ENCODE measurements at places on chromosomes 7 and 10. TPM values are rescaled to one million over a fixed set of nuclear protein-coding genes. Genes with fewer than 3 reads are reported as not detected.

DNA sequence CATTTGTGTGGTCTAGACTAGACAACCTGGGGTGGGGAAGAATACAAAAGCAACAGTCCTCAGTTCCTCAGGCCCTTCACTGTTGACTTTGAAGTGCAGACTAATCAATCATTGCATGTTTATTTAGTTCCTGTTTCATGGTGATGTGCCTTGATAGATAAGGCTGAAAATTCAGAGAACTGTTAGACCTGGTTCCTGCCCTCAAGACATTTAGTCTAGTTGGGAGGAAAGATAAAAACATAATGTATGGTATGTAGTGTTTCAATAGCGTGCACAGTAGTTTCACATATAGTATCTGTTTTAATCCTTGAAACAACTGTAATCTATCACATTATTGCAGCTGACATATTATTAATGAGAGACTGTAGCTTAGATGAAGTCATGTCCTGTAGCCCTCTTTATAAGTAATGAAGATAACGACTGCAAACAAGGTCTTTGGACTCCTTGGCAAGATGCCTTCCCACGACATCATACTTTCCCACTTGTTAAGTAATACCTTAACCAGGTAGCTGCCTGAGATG lies 124.0 kb downstream of the CELF2 start:
- DNase-seq, result no peak

- DNase-seq, result no peak
Observed at GRCh38 chr7:103499976-103500375, 54.0 kb upstream of the SLC26A5 start.

- DNase-seq, result no peak
Observed at GRCh38 chr10:73460897-73461296, 27.5 kb upstream of the MSS51 start.

The SYCE1 gene
- not detected for total RNA-seq

DNA sequence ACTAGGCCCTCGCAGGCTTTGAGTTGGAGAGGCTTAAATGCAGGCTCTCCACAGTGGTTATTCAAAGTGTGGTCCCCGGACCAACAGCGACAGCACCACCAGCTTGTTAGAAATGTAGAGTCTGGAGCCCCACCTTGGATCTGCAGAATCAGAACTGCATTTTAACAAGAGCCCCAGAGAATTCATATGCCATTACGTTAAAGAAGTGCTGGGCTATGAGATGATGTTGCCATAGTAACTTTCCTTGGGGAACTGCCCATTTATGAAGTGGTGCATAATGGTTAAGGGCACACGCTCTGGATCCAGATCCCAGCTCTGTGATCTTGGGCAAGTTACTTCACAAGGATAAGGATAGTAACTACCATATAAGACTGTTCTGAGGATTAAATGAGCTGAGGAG lies 48.9 kb downstream of the ZCCHC24 start:
- no peak for DNase-seq

The ZPBP gene
- not detected for total RNA-seq

The EPHA1 gene
- total RNA-seq, result 0.49 TPM

DNA sequence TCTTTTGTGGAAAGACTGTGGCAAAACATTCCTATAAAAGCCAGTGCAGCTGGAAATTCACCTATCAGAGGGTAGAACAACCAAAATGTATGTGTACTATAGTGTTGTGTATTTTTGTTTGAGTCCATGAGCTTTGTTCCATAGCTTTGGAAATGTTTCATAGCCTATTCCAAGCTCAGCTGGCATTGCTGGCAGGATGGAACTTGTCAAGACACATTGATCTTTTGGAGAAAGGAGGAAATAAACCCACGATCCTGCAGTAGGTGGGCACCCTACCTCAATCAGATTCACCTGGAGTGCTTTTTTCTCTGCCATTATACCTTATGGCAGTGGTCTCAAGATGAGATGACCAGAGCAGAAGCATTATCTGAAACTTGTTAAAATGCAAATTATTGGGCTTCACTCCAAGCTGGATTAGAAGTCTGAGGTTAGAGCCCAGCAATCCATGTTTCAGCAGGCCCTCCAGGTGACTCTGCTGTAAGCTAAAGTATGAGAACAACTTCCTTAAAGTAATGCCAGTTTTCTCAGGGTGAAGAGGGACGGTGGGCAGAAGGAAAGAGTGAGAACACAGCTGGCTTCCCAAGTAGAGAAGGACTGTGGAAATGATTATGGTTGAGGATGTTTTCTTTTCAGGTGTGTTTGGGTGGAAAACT lies 30.3 kb upstream of the CDK1 start:
- no peak for DNase-seq

DNA sequence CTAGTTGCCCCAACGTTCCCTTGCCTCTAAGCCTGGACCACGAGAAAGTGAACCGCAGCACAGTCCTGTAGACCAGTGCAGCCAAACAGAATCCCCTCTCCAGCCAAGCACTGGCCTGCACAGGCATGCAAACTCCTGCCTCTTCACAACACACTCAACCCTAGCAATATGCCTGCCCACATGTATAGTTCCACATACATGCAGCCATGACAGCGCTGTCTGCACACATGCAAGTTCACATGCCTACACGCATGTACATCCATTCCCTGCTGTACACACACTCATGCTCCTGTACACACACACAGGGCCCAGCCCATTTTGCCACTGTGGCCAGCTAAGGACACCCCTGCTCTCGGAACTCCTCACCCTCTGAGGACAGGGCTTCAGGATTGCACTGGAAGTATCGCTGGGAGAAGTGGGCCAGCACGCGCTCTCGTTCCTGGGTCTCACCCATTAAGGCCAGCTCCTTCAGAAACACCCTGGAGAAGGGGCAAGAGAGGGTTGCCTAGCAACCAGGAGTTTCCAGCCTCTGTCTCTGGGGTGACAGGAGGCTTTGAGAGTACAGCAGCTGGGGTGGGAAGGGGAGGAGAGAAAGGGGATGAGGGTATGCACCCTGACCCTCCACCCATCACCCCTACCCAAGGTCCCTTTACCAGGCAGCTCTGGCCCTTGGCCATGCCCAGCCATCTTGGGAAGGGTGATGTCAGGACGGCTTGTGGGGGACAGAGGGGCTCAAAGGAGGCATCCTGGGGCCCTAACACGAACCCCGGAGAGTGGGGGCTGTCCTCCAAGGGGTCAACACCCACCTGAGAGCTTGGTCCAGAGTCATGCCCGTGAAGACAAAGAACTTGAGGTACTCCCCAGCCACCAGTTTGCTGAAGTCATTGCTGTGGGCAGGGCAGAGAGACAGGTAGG lies 7.0 kb downstream of the PSD start:
- no peak for DNase-seq

GRCh38 chr7:47325337-47325736 lies 256.6 kb downstream of the TNS3 start:
- no peak for DNase-seq

DNA sequence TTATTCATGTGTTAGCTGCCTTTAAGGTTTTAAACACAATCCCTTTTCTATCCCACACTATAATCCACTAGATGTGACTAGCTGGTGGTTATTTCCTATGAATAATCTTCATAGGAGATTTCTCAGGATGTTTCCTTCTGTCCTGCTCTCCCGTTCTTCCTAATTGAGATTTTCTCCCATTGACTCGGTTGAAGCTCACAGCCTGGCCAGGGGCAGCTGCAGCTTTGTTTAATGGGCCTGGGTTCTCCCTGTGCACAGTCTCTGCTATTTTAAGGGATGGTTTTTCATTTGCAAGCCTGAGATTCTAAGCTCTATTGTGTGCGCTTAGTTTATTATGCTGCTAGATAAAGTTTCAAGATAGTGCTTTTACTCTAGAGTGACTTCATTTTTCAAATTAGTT lies 283.4 kb upstream of the AOAH start:
- DNase-seq, result no peak

The INTS1 gene
- 59.8 TPM for total RNA-seq

DNA sequence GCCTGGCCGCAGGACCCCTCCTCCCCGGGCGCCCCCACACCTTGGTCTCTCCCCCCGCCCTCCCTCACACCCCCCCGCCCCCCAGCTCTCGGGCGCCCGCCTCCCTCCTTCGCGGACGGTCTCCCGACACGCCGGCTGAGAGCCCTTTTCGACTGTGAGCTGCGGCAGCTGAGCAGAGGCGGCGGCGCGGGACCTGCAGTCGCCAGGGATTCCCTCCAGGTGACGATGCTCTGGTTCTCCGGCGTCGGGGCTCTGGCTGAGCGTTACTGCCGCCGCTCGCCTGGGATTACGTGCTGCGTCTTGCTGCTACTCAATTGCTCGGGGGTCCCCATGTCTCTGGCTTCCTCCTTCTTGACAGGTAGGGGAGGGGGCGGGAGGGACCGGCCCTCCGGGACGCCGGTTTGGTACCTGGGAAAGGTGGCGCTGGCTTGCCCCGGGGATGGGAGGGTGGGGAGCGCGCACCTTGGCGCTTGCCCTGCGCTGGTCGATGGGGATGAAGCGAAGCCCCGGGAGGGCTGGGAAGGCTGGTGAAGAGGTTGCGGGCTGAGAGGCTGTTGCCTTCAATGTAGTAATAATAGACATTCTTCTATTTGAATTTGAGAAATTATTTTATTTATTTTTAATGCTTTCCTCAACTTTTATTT lies at the start of gene BMPER:
Gene BMPER (plus strand): TSS at position 151 of the 644 bp plus-strand sequence. CDS start 75 bp downstream, at position 226.
- DNase-seq, result no peak

The ZWINT gene
- 0.41 TPM for total RNA-seq

GRCh38 chr10:7592627-7593026 lies 74.1 kb downstream of the ITIH5 start:
- no peak for DNase-seq

GRCh38 chr7:159120540-159120919 lies 24.1 kb downstream of the VIPR2 start:
- DNase-seq, result no peak

DNA sequence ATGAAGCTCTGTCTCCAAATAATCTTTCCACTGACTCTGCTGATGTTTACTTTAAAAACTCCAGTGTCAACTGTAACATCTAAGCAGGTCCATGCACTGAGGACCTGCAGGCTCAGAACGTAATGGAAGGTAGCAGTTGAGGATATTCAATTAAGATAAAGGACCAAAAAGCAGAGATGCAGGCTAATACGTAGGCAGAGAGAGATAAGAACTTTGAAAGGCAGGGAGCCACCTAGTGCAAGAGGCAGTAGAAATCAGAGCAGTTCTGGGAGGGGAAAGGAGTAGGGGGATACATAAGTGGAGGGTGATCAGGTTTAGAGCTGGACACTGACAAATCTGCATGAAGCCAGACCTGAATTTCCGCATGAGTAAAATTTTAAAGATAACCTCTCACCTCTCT lies 114.5 kb upstream of the POM121L12 start:
- no peak for DNase-seq

DNA sequence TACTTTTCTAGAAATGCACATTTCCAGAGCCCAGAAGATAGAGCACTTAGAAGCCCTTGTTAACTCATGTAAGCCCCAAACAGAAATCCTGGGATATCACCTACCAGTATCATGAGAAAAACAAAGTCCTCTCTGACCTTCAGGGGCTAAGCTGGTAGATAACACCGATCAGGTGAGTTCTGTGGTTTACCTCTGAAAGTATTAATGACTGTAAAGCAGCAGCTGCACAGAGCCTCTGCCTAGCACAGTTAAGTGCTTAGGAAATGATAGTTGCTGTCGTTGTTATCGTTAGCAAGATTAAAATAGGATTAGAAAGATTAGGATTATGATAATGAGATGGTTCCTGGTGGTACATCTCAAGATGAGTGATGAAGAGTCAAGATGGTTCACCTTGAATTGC lies 64.9 kb downstream of the PLXNA4 start:
- DNase-seq, result no peak

- no peak for DNase-seq
Observed at GRCh38 chr7:1554333-1555045, 1.5 kb downstream of the TMEM184A start.

- DNase-seq, result no peak
Observed at GRCh38 chr10:61628151-61628874, 34.4 kb upstream of the CABCOCO1 start.

The SORBS1 gene
- total RNA-seq, result 1,659 TPM

The A1CF gene
- not detected for total RNA-seq

The LAMB1 gene
- total RNA-seq, result 296 TPM

- DNase-seq, result no peak
Observed at GRCh38 chr7:112485766-112486165, 5.0 kb downstream of the LSMEM1 start.

GRCh38 chr10:79403441-79404230 lies 41.8 kb downstream of the ZCCHC24 start:
- DNase-seq, result no peak

The ACSM6 gene
- total RNA-seq, result not detected

The VOPP1 gene
- 131 TPM for total RNA-seq

- DNase-seq, result no peak
Observed at GRCh38 chr10:77301305-77301730, 336.3 kb downstream of the KCNMA1 start.

- no peak for DNase-seq
Observed at GRCh38 chr10:133397938-133398337, 4.0 kb downstream of the MTG1 start.

DNA sequence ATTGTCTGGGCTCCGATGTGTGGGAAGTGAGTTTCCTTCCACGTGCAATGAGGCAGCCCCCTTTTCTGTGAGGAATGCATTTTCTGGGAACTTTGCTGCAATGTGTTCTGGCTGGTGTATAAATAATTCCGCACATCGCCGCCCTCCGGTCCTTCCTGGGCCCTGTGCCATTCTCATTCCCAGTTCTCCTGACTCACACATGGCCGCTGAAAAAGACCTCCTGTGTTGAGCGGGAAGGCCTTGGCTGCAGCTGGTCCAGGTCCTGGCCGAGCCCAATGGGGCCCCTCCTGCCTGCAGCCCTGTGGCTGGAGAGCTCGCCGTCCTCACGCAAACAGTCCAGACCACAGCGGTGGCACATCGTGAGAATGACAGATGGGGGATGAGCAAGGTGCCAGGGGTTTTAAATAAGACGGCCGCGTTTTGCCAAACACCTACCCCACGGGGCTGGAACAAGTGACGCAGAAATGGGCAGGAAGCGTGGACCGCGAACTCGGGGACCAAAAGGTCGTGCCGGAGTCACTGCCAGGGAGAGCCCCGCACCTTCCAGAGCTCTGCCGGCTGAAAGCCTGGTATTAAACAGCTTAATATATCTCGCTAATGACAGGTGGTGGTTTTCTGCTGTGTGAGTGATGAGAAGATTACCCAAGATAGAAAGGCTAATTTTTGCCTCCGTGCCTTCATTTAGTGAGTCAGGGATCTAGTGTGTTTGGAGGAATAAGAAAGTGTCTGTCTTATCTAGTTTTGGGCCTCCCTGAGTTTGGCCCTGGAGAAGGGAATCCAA lies 37.0 kb downstream of the FAM20C start:
- DNase-seq, result peak; percentile 90

The MAGI2 gene
- total RNA-seq, result 31.8 TPM

- no peak for DNase-seq
Observed at GRCh38 chr7:122643250-122643649, 55.7 kb downstream of the RNF133 start.

DNA sequence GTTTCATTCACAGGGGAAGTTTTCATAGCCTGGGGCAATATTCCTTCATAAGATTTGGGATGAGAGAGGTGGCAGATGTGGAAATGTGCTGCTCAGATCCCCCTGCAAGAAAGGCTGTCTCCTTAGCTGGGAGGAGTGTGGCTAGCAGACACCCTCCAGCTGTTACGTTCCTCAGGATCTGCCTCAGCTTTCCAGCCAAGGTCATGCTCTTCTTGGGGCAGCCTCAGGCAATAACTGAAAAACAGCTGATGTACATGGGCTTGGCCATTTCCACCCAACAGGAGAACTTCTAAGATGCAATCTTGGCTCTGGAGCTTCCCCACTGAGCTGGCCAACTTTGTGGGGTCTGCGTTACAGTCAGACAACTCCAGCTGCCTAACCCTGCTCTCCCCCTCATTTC lies 51.3 kb upstream of the SEPTIN7 start:
- no peak for DNase-seq

GRCh38 chr10:51082857-51083256 lies 8.6 kb downstream of the PRKG1 start:
- DNase-seq, result no peak

- DNase-seq, result no peak
Observed at GRCh38 chr10:3270577-3271316, 98.2 kb upstream of the PITRM1 start.

Data from thoracic aorta (tissue), 2 donors.